Activated gamma-delta T cell treated with Interleukin-2 at 50 U/mL for 16 hours (primary cell): ENCODE measurements at places on chromosomes 13 and 19.

DNA sequence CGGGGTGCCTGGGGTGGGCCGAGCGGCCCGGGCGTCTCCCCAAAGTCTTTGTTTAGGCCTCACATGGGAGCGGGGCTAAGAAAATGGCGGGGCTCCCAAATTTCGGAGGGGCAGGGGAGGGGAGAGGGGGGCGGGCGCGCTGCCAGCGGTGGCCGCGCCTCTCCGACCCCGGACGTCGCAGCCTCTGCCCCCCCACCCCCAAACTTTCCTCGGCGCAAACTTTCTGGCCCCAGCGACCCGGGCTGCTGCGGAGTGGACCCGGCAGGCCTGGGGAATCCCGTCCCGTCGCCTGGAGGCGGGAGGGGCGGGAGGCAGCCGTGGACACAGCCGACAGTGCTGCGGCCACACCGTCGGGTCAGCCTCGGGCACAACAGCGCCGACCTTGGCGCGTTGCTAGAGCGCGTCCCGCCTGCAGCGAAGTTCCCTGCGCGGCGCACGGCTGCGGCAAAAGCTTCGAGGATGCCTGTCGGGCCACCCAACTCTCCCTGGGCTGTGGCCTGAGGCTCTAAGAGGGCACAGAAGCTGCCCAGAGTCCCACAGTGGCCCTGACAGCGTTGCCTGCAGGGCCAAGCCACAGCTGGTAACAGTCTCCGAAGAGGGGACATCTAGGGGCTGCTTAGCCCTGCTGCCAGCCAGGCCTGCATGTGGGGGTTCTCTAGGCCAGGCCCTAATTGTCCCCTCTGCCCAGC is 1.3 kb downstream of the NFIX start:
- DNase-seq = no peak

DNA sequence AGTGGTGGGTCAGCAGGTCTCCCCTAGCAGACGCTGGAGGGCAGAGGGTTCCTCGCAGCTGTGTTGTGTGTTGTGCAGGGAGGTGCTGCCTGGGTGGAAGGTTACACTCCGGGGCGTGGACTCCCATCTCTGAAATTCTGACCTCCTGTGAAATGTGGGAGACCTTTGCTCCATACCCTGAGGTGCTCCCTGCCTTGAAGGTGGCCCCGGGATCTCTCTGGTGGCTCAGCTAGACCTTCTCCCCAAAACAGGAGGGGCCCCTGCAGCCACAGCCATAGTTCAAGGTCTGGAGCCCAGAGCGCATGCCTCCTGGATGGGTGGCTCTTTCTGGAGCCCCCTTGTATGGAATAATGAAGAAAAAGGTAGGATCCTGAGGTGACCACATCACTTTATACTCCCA is 70.2 kb downstream of the SOX1 start:
- DNase-seq = no peak

GRCh38 chr13:40172149-40172591 is 494.3 kb downstream of the FOXO1 start:
- no peak for DNase-seq

DNA sequence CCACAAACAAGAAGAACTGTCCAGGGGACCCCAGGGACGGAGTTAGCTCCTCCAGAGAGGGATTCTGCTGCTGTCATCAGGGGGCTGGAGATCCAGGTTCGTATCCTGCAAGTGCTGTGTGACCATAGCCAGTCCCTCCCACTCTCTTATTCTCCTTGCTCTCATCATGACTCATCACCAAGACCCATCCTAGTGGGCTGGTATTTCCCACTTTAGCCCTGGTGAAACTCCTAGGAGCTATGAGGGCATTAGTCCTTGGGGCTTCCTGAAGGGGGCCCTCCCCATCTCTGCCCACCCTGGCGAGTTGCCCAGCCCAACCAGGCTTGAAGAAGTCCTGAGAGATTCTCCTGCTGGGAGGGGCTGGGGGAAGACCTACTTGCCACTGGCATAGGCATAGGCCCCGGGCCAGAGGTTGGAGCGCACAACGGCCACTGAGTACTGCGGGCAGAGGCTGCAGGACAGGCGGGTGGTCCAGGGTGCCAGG is 7.5 kb upstream of the DMWD start:
- no peak for DNase-seq

- DNase-seq = no peak
Observed at GRCh38 chr13:94414708-94415107, 64.8 kb downstream of the DCT start.

DNA sequence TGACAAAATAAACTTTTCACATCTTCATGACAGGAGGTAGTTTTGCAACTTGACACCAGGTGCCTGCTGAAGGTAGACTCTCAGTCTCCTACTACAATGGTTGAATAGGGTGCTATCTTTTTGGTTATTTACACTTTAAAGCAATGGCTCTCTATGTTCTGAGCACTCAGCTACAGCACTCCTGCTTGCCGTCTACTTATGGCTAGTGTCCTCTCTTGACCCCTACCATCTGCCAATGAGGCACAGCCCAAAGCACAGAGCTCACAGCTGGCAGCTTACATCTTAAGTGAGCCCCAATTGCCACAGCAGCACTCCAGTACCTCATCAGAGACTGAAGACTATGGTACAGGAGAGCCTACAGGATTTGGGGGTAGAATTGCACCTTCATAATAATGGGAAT is 11.4 kb downstream of the ZNF708 start:
- DNase-seq = no peak
